ENCODE measurements at places on chromosomes 4 and X.

DNA sequence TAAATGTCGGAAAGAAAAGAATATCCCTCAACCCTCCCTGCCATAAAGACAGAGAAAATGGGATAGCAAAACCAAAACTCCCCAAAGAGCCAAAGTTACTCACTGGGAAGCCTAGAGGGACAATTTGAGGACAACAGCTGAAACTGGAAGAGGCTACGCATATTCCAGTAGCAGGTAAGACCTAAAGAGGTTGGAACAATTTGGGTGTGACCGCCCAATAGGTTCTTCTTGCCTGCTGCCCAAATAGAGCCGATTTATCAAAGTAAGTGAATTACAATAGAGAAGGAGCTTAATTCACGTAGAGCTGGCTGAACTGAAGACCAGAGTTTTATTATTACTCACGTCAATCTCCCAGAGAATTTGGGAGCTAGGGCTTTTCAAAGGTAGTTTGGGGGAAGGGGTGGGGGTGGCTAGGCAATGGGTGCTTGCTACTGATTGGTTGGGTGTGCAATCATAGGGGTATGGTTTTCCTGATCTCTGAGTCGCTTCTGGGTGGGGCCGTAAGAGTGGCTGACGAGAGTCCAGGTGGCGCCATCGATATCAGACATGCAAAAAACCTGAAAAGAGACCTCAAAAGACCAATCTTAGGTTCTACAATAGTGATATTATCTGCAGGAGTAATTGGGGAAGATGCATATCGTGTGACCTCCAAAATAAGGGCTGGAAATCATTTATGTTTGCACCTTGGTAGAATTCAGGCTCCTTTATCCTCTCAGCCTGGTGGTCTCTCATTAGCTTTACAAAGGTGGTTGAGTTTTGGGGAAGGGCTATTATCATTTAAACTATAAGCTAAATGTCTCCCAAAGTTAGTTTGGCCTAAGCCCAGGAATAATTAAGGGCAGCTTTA, 39.0 kb upstream of the SLC7A3 start:
- DNase-seq, result no peak

DNA sequence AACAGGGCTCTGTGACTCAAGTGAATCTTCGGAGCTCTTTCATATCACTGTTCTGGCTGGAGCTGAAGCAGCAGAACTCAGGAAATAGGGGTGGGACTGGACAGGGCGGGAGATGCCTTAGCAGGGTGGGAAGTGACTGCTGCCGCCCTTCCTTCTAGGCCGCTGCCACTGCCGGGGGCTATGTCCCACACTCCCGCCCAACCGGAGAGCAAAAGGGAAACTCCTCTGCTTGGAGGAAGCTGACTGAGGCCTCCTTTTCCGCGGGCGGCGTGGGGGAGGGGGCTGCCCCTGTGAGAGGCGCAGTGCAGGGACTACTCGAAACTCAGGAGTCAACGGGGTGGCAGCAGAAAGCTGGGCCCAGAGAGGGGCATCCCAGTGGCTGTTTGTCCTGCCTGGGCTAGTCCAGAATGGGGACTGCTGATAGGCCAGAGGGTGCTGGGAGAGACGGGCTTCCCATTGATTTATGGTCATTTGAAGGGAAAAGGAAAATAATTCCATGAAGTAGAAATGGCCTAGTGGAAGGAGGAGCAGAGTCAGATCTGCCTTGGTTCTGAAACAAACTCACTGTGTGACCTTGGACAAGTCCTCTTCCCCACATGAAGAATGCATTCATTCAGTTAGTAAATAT, 36.9 kb downstream of the STARD8 start:
- DNase-seq, result no peak

GRCh38 chr4:75254745-75255144, 259.5 kb downstream of the RCHY1 start:
- DNase-seq, result no peak

- DNase-seq, result no peak
Observed at GRCh38 chr4:141543706-141544105, 92.7 kb upstream of the IL15 start.

DNA sequence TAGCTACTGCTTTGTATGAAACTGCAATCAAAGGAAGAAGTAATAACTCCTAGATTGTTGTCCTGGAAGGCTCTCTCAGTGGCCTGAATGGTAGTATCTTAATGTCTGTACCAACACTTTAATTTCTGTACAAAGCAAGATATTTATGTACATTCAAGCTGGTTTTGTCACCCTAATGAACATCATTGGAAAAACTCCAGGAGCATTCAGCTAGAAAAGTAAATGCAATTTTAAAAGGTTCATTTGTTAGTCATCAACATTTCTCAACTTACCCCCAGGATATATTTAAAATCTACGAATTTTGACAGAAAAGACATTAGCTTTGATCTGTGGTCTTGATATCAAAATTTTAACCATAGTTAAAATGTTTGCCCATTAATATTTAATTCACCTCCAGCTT, 80.0 kb upstream of the FGF13 start:
- no peak for DNase-seq

- no peak for DNase-seq
Observed at GRCh38 chrX:84729809-84730208, 227.6 kb upstream of the HDX start.

Measured in NCI-H2227 treated with DMSO at 0.1 percent for 48 hours (cell line).